ENCODE measurements at places on chromosomes 2 and 18.

- DNase-seq: no peak
Measured at GRCh38 chr18:21454725-21455124, 145.8 kb downstream of the ESCO1 start.

- no peak for DNase-seq
Measured at GRCh38 chr18:7908681-7909299, 341.7 kb downstream of the PTPRM start.

- peak; percentile 22 for DNase-seq
Measured at GRCh38 chr2:233414273-233414654, 60.0 kb downstream of the DGKD start.

GRCh38 chr18:37547196-37547827, 18.3 kb downstream of the CELF4 start:
- no peak for DNase-seq

DNA sequence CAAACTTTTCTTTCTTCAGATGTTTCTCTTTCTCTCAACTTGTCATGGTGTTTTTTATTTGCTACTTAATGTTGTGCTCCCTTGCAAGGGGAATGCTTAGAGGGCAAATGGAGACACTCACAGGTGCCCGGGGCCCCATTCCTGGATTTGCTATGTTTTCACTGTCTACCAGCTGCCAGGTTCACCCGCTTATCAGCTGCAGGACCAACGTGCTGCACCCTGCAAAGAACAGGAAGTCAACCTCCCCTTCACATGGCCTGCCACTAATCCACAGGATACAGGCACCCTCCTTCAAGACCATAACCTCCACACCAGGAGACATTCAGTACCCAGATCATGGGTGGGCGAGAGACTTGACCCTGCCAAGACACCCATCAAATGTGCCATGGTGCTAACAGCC, 237.6 kb upstream of the STON1 start:
- no peak for DNase-seq

DNA sequence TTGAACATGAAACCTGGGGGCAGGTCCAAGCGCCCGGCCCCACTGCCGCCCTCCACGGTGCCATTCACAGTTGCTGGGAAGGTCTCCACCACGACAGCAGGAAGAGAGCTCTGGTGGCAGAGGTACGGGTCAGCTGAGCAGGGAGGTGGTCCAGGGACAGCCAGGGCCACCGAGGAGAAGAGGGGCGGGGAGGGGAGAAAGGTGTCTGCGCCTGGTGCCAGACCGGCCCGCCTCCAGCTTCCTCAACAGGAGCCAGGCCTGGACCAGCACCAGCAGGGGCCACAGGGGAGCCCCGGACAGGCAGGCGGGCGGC, 56.2 kb downstream of the BIN1 start:
- DNase-seq: no peak
